Activated naive CD8-positive, alpha-beta T cell treated with anti-CD3 and anti-CD28 coated beads, Interleukin-2, amount 10 ng/mL, durations not matched to agents 7 days and 5 days (primary cell): ENCODE measurements at places on chromosomes 16 and 17. TPM values are rescaled to one million over a fixed set of nuclear protein-coding genes. Genes with fewer than 3 reads are reported as not detected.
A peak's percentile ranks its signal among the peaks of the same experiment; 100 is the strongest.

Gene TTLL6
- total RNA-seq = not detected

Gene CIBAR2
- not detected for total RNA-seq

DNA sequence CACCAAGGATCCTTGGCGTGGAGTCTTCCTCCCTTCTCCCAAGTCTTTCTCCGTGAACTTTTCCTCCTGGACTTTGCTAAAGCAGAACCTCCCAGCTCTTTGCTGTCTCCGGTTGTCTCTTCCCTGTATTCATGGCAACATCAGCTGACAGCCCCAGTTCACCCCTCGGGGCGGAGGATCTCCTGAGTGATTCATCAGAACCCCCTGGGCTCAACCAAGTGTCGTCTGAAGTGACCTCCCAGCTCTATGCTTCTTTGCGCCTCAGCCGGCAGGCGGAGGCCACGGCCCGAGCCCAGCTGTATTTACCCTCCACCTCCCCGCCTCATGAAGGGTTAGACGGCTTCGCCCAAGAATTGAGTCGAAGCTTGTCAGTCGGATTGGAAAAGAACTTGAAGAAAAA is 943 bp downstream of the CNTROB start:
- no peak for DNase-seq

Gene FN3K
- 5.2 TPM for total RNA-seq

Gene CFAP97D1
- total RNA-seq = not detected

Gene ZNF469
- 1.1 TPM for total RNA-seq

DNA sequence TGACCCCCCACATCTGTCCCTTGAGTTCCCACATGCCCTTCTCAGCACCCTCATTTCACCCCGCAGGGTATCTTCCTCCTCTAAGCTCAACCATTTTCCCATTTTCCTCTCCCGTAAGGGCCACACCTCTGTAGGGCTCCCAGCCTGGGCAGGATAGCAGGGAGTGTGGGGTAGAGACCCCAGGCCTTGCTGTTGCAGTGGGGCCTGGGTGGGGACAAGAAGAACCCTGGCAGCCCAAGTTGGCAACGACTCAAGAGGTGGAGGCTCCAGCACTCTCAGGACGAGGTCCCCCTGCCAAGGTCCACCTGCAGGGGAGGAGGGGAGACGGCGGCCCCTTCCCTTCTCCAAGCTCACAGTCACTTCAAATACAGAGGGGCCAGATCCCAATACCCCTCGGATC is 2.0 kb upstream of the TMEM92 start:
- DNase-seq = peak; percentile 22

DNA sequence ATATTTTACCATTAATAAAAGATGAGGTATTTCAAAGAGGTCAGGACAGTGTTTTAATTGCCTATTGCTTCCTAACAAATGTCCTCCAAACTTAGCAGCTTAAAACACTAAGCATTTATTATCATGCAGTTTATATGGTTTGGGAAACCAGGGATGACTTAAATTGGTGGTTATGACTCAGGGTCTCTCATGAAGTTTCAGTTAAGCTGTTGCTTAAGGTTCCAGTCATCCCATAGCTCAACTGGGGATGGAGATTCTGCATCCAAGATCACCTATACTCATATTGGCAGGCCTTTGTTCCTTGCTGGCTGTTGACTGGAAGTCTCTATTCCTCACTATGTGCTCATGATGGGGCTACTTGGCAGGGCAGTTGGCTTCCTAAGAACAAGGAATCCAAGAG is 1329.9 kb upstream of the GOT2 start:
- no peak for DNase-seq

- DNase-seq = no peak
Measured at GRCh38 chr16:48617104-48617705, 7.2 kb upstream of the N4BP1 start.

- DNase-seq = no peak
Measured at GRCh38 chr17:43987131-43988021, 17.0 kb upstream of the NAGS start.

DNA sequence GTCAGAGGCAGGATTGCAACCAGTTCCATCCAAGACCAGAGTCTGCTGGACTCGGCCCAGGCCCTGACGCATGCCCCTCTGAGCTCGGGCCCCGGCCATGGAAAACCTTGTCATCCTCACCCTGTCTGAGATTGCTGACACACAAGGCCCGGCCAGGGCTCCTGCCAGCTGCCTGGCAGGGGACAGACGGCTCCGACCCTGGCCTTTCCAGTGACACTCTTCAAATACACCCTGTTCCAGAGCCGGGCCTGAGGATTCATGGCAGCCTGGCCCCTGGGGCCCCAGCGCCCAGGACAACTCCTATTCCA is 3.2 kb upstream of the PABPN1L start:
- no peak for DNase-seq

Gene ZP2
- not detected for total RNA-seq

DNA sequence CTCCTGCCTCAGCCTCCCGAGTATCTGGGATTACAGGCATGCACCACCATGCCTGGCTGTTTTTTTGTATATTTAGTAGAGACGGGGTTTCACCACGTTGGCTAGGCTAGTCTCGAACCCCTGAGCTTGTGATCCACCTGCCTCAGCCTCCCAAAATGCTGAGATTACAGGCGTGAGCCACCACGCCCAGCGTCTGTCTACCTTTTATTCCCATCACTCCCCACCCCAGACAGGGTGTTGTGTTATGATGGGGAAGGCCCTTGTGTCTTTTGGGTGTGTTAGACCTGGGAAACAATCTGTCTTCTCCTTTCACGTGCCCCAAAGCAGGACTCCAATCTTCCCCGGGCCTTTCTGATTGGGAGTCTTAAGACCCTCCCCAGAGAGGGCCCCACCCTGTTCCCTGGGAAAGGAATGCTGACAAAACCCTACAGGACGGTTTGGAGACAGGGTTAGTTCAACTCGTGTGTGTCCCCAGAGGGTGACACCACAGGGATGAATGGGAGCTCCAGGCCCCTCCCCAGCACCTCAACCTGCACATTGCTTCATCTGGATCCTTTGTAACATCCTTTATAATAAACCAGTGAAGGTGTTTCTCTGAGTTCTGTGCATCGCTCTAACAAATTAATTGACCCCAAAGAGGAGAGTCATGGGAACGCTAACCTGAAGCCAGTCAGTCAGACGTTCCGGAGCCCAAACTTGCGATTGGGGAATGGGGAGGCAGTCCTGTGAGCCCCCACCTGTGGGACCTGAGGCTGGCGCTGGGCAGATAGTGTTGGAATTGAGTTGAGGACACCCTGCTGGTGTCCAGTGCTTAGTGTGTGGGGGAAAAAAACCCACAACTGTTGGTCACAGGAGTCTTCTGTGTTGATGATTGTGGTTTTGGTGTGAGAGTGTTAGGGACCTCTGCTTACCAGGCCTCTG is 3.2 kb upstream of the ELOB start:
- DNase-seq = peak; percentile 13

Gene SMIM5
- total RNA-seq = 0.26 TPM

DNA sequence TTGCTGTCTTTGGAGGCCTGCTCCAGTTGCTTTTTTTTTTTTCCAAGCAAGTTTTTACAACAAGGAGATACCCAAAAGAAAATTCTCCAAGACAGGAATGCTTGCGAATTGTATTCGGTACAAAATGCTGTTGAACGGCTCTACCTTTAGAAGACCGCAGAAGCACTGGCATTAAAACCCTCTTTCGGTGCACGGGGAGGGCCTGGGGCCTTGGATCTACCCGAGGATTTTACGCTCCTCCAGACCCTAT is 1.3 kb upstream of the HELZ start:
- DNase-seq = no peak

Gene SLC6A4
- total RNA-seq = not detected
